A549 treated with dexamethasone at 1 μM for 4 hours (cell line): ENCODE measurements at places on chromosomes 4 and X. TPM values are rescaled to one million over a fixed set of nuclear protein-coding genes. Genes with fewer than 3 reads are reported as not detected.

Gene KANTR
- total RNA-seq: 1.2 to 2.1 TPM (median 1.5 TPM) in 5 replicates

Gene CSAG2
- not detected in 5 replicates for total RNA-seq

Gene MXRA5
- total RNA-seq: not detected in 5 replicates

Gene PASD1
- total RNA-seq: 0.02 to 0.07 TPM in 2 of 5 replicates, not detected in the others

Gene ZNF280C
- total RNA-seq: 2.7 to 4.6 TPM (median 3.2 TPM) in 5 replicates

Gene VSIG4
- not detected in 5 replicates for total RNA-seq

Gene GAGE12E
- not detected in 5 replicates for total RNA-seq

Gene RRH
- total RNA-seq: 0.06 to 0.08 TPM (median 0.07 TPM) in 3 of 5 replicates, not detected in the others

Gene CLCN4
- total RNA-seq: 3.2 to 5.5 TPM (median 4.5 TPM) in 5 replicates

Gene IGFBP7
- 188 to 304 TPM (median 228 TPM) in 5 replicates for total RNA-seq

Gene ARHGAP36
- not detected in 5 replicates for total RNA-seq

Gene ARHGEF38
- not detected in 5 replicates for total RNA-seq

Gene CLDN2
- 5.8 to 8.3 TPM (median 7.8 TPM) in 5 replicates for total RNA-seq

Gene BMP3
- total RNA-seq: not detected in 5 replicates

Gene ABCG2
- total RNA-seq: 15.2 to 18.9 TPM (median 18.6 TPM) in 5 replicates

Gene DOK7
- total RNA-seq: 0.17 to 0.36 TPM (median 0.29 TPM) in 5 replicates

Gene GPC4
- 0.01 to 0.06 TPM (median 0.03 TPM) in 4 of 5 replicates, not detected in the other for total RNA-seq

Gene VCX3A
- total RNA-seq: not detected in 5 replicates

Gene SRPX
- total RNA-seq: 8.1 to 9.8 TPM (median 8.7 TPM) in 5 replicates

Gene ARR3
- total RNA-seq: not detected in 5 replicates

Gene MAOA
- 0.59 to 0.87 TPM (median 0.79 TPM) in 5 replicates for total RNA-seq

Gene DUSP9
- total RNA-seq: 1.0 to 2.0 TPM (median 1.3 TPM) in 5 replicates

Gene REELD1
- total RNA-seq: not detected in 5 replicates

Gene PDGFRA
- total RNA-seq: 0.37 to 0.58 TPM (median 0.43 TPM) in 5 replicates

Gene SLC38A5
- 0.08 to 0.24 TPM (median 0.18 TPM) in 4 of 5 replicates, not detected in the other for total RNA-seq

Gene RPS6KA6
- total RNA-seq: 3.7 to 7.1 TPM (median 5.7 TPM) in 5 replicates

Gene CT45A1
- not detected in 5 replicates for total RNA-seq

Gene HELT
- total RNA-seq: 0.16 TPM in 1 of 5 replicates, not detected in the others

Gene HMGN5
- 2.1 to 3.2 TPM (median 2.7 TPM) in 5 replicates for total RNA-seq

Gene CYSLTR1
- not detected in 5 replicates for total RNA-seq

Gene NAAA
- total RNA-seq: 21.2 to 24.8 TPM (median 21.7 TPM) in 5 replicates

Gene USP51
- total RNA-seq: 0.46 to 0.67 TPM (median 0.54 TPM) in 5 replicates

Gene GAGE12H
- not detected in 5 replicates for total RNA-seq

Gene NR3C2
- total RNA-seq: 0.02 TPM in 1 of 5 replicates, not detected in the others

Gene AR
- total RNA-seq: 2.8 to 4.3 TPM (median 3.6 TPM) in 5 replicates

Gene ZNF518B
- 2.9 to 5.4 TPM (median 4.0 TPM) in 5 replicates for total RNA-seq

Gene TLR3
- total RNA-seq: 0.19 to 0.43 TPM (median 0.36 TPM) in 5 replicates

Gene KCNE5
- 0.13 to 0.15 TPM (median 0.13 TPM) in 3 of 5 replicates, not detected in the others for total RNA-seq

Gene TRPC5OS
- not detected in 5 replicates for total RNA-seq

Gene TMLHE
- 9.8 to 11.6 TPM (median 10.1 TPM) in 5 replicates for total RNA-seq
